ENCODE measurements at places on chromosomes 6 and 20. TPM values are rescaled to one million over a fixed set of nuclear protein-coding genes. Genes with fewer than 3 reads are reported as not detected.

- no peak for DNase-seq
Measured at GRCh38 chr6:77535172-77535571, 71.9 kb upstream of the HTR1B start.

- DNase-seq: no peak
Measured at GRCh38 chr20:62644802-62645496, 2.6 kb downstream of the SLCO4A1 start.

- DNase-seq: no peak
Measured at GRCh38 chr20:55090286-55090685, 614.9 kb downstream of the DOK5 start.

DNA sequence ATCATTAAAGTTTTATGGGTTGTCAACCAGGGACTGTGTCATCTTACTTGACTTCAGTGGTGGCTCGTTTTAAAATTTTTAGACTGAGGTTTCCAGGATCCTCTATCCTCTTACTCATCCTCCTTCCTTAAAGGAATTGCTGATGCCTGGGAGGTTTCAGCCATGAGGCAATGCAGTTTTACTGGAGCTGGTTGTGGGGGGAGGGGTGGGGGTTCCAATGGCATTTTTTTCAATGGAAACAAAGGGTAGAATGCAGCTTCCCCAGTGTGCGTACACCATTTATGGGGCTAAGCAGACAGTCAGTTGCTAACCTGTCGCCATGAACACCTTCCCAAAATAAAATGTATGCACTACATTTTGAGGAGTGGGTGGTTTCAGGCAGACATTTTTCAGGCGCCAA, 88.0 kb downstream of the METTL24 start:
- DNase-seq: no peak

DNA sequence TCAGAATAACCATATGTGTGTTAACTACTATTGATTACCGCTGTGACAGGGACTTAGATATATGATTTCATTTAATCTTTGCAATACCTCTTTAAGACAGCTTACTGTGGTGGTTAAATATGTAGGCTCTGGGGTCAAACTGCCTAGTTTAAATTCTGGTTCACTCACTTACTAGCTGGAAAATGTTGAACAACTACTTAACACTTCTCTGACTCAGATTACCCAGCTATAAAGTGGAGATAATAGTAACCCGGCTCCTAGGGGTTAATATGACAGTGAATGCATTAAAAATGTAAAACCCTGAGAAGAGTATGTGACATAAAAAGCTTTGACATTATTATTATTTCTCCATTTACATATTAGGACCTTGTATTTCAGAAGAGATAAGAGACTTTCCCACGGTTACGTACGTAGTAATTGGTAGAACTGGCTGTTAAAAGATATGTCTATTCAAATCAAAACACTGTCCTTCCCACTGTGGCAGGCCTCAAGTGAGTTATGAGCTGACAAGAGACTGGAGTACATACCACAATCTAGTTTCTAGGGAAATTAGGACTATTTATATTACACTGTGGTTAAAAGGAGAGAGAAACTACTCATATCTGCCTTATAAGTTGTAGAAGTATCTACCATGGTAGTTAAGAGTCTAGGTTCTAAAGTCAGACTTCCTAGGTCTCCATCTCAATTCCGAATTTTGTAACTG, 4.4 kb upstream of the PLCB1 start:
- DNase-seq: no peak

- DNase-seq: no peak
Measured at GRCh38 chr6:161850562-161850961, 576.7 kb upstream of the AGPAT4 start.

DNA sequence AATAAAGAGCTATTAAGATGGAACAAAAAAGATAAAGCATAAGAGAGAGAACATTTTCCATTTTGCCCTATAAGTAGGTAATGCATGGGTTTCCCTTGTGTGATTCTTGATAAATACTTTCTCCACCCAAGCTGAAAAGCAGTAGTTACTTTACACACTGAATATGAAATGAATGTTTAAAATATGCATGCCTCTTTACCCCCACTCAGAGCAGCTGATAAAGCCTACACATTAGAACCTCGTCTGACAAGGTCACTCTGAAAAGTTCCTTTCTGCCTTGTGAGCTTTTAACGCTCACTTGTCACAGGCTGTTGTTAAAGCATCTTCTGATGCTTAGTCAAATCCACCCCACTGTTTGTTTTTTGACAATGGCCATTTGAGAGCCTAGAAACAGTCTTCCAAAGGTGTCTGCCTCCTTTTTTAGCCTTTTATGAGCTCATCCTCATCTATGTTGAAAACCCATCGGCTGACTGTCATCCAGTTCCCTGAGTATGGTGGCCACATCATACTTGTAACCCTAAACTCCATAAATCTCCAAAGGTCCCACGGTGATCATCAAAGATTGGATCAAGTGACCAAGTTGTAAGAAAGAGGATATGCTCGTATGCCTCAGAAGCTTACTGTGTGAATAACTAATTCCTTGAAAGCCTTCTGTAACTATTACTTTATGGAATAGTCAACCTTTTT, 102.8 kb downstream of the ATXN1 start:
- no peak for DNase-seq

GRCh38 chr6:33064723-33065122, 8.7 kb downstream of the HLA-DPA1 start:
- no peak for DNase-seq

- DNase-seq: no peak
Measured at GRCh38 chr20:5734602-5735001, 15.6 kb upstream of the SHLD1 start.

DNA sequence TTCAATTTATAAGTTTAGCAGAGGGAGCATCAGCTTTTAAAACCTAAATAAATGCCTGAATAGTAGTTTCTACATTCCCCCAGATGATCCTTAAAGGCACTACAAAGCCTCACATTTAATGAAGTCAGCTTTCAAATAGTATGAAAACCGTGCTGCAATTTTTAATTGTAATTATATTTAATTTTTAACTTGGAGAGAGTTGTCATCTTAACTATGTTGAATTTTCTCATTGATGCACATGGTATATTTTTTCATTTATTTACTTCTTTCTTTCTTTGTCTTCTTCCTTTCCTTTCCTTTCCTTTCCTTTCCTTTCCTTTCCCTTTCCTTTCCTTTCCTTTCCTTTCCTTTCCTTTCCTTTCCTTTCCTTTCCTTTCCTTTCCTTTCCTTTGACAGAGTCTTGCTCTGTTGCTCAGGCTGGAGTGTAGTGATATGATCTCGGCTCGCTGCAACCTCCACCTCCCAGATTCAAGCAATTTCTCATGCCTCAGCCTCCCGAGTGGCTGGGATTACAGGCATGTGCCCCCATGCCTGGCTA, 7.7 kb upstream of the SF3B5 start:
- no peak for DNase-seq

- no peak for DNase-seq
Measured at GRCh38 chr6:82882363-82883023, 183.1 kb downstream of the UBE3D start.

DNA sequence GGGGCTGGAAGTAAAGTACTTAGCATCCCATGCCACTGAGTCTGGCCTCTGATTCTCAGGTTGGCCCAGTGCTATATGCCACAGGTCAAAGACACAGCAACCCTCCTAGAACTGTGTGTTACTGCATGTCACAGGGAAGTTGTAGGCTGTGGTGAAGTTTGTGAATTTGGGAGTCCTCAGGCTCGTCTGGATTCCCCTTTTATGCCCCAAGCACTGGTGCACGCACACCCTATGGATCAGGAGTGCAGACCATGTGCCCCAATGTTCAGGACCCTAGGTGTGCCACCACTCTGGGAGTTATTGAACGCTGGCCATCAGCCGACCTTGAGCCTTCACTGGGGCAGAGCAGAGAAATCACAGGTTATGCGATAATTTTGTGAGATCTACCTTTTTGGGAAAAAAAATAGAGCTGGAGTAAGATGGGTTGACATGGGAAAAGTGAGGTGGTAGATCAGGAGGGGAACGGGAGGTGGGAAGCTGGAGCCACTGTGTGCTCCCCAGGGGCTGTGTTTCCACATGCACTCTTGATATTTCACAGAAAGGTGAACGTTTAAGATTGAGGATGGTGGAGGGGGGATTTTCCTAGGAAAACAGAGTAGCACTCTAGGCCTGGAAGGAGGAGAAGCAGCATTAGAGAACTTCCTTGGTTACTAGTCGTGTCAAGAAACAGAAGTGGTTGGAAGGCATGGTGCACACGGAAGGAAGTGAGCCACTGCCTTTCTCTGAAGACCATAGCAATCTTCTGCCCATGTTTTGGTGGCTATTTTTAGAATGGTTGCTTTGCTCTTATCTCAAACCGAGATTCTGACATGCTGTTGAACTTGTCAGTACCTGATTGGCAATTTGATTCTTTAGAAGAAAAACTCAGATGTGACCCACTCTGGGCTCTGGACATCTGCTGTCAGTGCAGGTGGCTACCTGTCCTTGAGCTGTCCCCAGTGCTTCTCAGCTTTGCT, 44.1 kb downstream of the DUSP22 start:
- no peak for DNase-seq

- DNase-seq: no peak
Measured at GRCh38 chr20:61497029-61497627, 245.1 kb downstream of the CDH4 start.

DNA sequence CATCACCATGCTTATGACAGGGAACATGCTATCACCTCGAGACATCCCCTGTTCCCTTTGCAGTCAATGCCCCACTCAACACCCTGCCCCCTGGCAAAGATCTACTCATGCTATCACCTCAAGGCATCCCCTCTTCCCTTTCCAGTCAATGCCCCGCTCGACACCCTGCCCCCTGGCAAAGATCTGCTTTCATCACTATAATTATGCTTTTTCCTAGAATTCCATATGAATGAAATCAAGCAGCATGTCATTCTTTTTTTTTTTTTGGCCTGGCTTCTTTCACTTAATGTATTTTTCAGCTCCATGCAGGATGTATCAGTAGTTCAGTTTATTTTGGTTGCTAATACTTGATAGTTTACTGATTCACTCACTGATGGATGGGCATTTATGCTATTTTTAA, 554.9 kb downstream of the CDH26 start:
- no peak for DNase-seq

DNA sequence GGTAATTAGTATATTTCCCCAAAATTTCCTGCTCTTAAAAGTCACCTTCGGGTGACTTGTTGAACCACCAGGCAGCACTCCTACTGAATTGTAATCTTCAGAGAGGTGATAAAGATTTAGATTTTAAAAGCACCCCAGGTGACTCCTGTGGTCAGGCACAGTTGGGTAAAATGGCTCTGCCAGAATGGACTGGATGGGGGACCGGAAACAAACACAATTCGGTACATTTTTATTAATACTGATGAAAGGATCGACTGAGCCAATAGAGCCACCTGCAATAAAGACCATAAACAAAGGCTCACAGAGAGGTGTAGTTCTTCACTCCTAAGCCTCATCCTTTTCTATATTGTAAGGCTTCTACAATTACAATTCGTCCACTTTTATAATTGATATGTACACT, 19.6 kb upstream of the FAM83C start:
- DNase-seq: no peak

DNA sequence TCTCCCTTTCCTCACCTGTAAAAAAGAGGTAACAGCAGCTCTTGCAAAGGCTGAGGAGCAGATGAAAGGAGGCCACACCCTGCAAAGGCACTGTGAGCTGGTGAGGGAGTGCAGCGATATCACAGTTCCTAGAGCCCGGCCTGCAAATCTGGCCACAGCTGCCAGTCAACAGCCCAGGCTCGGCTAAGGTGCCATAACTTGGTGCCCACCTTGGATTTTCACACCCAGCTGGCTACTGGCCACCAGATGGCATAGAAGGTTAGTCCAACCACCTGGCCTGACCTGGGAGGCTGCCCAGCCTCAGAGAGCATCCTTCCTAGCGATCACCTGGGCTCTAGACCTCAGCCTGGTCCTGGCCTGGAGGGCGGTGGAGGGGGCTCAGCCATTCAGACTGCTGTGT, 46.8 kb downstream of the KCNB1 start:
- DNase-seq: no peak

DNA sequence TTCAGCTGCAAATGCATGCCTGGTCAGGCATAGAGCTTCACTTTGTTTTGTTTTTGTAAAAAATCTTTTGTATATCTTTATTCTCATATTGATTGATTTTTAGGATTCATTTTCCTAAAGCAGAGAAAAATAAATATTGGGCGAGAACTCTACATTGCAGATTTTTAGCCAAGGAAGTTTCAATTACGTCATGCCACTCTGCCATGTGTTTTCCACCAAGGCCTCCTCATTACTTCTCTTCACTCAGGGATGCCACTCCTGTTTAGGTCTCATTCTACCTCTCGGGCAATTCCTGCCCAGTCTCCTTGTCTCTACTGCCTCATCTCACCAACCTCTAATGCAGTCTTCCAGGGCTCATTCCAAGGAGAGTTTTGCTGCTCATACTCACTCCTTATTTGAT, 497.3 kb upstream of the SPTLC3 start:
- DNase-seq: no peak

The ADGRF5 gene
- 4.9 TPM for total RNA-seq

The SIRPB2 gene
- total RNA-seq: 2.8 TPM

The COL20A1 gene
- total RNA-seq: not detected

The HLA-C gene
- 292 TPM for total RNA-seq

The LGSN gene
- 0.25 TPM for total RNA-seq

The SIRPB1 gene
- 2.0 TPM for total RNA-seq

The DUSP15 gene
- 0.42 TPM for total RNA-seq

The OLIG3 gene
- total RNA-seq: not detected

The EDN1 gene
- total RNA-seq: 0.70 TPM

The HLA-G gene
- total RNA-seq: not detected

The PACSIN1 gene
- total RNA-seq: 0.17 TPM

The PIGU gene
- total RNA-seq: 6.4 TPM

All from liver (tissue), 10 donors.